ENCODE measurements at places on chromosomes 16 and 17.

DNA sequence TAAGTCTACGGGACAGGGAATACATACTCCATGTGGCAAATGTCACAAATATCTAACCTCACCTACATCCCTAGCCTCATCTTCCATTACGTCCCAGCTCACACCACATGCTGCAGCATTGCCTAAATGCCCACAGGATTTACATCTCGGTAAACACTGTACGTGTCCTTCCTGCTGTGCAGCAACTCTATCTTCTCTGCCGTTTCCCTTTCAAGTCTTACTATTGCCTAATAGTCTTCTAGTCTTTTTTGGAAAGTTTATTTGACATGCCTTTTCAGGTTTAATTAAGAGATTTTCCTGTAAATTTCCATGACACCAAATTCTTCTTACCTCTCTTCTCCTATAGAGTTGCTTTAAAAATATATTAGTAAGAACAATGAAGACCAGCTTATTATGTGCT, 120.5 kb downstream of the HS3ST4 start:
- DNase-seq: no peak

GRCh38 chr17:64001763-64002529, 3.8 kb downstream of the PRR29 start:
- no peak for DNase-seq

DNA sequence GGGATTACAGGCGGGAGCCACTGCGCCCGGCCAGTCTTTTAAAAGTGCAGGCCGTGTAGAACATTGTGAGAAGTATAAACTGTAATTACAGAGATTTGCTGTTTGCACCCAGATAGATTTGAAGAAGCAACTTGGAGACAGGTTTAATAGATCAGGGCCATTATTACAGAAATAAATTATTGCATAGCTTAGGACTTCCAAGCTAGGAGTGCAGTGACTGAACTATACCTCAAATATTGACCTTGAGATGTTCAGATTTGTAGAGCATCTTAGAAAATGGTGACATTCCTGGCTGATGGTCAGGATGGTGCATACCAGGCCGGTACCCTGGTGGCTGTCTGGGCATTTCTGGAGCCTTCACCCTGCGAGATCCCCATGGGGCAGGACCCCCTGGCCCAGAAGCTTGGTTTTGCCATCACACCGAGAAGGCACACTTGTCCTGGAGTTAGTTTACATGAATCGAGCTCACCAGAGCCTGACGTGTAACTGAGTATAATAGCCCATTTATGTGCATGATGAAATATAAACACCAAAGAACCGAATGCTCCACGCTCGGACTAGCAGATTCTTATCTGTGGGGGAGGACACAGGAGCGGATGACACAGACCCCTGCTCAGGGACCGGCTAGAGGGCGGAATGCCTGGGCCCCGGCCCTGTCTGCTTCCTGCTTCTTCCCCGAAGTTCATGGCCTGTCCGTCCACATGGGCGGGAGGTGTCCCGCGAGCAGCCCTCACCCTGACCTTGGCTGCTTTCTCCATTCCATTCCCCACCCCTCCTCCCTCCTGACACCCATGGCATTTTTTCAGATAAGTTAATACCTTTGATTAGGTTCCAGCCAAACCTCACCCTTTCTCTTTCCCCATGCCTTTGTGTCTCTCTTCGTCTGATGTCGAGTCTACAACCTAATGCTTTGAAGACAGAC, 32.1 kb downstream of the CCDC40 start:
- DNase-seq: no peak

DNA sequence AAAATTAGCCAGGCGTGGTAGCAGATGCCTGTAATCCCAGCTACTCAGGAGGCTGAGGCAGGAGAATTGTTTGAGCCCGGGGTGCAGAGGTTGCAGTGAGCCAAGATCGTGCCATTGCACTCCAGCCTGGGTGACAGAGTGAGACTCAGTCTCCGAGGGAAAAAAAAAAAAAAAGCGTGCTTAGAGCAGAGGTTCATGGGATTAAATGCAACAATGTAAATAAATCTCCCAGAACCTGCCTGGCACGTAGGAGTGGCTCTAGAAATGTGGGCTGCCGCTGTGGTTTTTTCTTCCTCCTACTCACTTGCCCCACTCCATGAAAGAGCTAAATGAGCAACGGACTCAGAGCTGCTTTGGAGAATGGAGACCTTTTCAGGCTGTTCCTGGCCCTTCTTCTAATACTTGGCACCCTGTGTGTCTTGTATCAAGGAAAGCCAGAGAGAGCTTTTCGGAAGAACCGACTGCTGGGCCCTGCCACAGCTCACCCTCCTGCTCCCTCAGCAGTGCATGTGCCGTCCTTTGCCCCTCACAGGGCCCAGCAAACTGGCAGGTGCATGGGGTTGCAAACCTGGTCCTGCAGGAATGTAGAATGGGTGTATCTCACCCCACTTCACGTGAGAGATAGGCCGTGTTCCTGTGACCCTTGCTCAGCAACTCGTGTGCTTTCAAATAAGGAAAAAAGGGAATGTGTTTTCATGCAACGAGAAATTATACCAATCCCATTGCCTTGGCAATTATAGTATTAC, 52.0 kb downstream of the LDHD start:
- DNase-seq: no peak

DNA sequence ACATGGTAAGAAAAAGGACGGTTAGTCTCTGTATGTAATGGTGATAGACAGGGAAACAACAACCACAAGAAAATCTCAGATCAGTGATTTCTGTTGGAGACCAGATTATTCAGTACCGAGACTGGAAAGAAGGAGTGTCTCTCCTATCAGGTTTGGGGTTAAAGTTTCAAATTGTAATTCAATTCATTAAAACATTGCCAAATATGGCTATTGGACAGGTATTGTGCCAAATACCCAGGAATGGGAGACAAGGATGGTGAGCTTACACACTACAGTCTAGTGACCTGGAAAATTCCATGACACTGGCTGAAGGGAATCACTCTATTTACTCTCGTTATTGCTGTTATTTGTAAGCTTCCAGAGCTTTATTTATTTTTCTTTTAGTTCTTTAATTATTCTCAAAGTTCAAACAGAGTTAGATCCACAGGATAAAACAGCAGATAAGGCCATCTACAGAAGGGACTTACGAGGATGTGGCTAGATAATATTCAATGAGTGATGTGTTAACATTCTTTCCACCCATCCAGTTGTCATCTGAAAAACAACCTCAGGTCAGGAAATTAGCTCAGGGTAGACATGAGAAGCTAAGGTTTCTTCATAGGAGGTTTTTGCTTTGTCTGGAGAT, 25.1 kb upstream of the MMD start:
- DNase-seq: peak; percentile 68

GRCh38 chr17:5513628-5514027, 27.3 kb downstream of the MIS12 start:
- no peak for DNase-seq

Measured in Caco-2 (cell line).